Lower lobe of right lung (tissue), 2 donors: ENCODE measurements at places on chromosomes 2 and 18. TPM values are rescaled to one million over a fixed set of nuclear protein-coding genes. Genes with fewer than 3 reads are reported as not detected.

CNNM4 gene
- 15.7 TPM for total RNA-seq

IL1B gene
- total RNA-seq, result 17.5 TPM

GKN1 gene
- total RNA-seq, result not detected

ZNF385B gene
- total RNA-seq, result 63.2 TPM

IRS1 gene
- 11.3 TPM for total RNA-seq

CD207 gene
- total RNA-seq, result 3.0 TPM

LRP2 gene
- total RNA-seq, result 47.8 TPM

SALL3 gene
- total RNA-seq, result not detected

GALNT1 gene
- 57.2 TPM for total RNA-seq

GRCh38 chr2:73386894-73387636 lies 1.4 kb downstream of the ALMS1 start:
- DNase-seq, result no peak

- DNase-seq, result peak; percentile 53
Measured at GRCh38 chr2:222424729-222425671, 657 bp downstream of the SGPP2 start.

DNA sequence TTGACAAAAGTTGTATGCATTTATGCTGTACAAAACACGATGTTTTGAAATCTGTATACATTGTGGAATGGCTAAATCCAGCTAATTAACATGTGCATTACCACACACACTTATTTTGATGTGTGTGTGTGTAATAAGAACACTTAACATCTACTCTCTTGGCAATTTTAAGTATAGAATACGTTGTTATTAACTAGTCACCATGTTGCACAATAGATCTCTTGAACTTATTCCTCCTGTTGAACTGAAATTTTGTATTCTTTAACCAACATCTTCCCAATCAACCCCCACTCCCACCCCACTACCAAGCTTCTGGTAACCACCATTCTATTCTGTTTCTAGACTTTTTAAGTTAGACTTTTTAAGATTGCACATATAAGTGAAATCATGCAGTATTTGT lies 16.3 kb upstream of the SP3 start:
- DNase-seq, result no peak

DNA sequence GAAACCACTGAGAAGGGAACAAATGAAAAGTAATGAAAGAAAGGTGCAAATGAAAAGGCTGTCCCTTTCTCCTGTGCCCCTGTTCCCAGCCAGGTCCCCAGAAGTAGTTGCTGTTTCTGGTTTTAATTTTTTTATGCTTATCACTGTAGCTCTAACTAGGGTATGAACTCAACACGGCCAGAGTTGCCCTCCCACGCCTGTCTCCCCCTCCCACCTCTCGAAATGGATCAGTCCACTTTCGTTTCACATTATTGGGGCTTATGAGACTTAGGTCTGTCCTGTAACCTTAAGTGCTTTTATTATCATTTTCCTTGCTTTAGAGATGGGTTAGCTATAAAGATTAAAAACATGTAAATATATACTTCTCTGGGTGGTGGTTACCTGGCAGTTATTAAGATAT lies 8.6 kb downstream of the RBFA start:
- no peak for DNase-seq

DNA sequence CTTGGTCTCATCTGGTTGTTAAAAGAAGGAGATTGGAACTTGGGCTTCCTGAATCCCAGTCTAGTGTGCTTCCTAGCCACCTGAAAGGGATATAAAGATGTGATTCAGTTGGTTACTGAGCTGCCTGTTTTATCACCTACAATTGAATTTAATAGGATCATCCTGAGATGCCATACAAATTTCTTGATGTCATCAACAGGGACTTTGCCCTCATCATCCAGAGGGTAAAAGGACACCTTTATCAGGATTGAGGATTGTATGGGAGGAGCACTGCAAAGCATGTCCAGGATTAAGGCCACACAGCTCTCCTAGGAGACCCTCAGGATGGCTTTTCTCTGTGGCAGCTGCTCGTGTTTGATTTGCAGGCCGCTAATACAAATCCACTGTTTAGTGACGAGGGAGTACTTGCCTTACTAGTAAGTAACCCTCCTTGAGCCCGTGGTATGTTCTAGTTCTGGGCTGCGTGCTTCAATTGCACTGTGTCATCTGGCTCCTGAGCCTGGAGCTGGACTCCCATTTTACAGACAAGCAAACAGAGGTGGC lies 28.6 kb downstream of the SH3RF3 start:
- no peak for DNase-seq

GRCh38 chr2:43943809-43944452 lies 51.9 kb downstream of the LRPPRC start:
- no peak for DNase-seq

- DNase-seq, result peak; percentile 26
Measured at GRCh38 chr2:2706306-2706705, 375.2 kb upstream of the MYT1L start.

DNA sequence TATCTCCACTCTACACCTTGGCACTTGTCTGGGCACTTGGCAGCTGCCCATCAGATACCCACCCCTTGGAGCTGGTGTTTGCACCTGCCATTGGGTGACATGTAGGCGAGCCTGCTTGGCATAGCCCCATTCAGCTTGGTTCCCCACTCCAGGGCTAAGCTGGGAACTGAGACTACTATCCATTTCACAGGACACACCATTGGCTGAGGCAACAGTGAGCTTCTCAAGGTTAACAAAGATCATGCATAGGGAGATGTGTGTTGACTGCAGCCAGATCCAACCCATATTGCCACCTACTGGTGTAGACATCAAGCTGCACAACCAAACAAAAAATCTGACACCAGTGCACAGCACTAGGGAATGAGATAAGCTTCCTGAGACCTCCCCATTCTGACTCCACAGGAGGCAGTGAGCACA lies 1389.8 kb upstream of the TMEFF2 start:
- DNase-seq, result no peak

DNA sequence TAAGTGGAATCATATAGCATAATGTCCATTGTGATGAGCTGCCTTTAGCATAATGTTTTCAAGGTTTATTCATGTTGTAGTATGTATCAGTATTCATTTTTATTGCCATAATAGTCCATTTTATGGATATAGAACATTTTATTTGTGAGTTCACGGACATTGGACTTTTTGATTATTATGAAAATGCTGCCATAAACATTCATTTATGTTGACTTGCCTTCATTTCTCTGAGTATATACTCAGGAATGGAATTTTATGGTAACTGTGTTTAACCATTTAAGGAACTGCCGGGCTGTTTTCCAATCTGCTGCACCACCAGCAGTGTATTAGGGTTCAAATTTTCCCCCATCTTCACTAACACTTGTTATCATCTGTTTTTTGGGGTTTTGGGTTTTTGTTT lies 12.2 kb downstream of the CREB1 start:
- no peak for DNase-seq

GRCh38 chr2:76009484-76009883 lies 298.8 kb upstream of the GCFC2 start:
- no peak for DNase-seq

GRCh38 chr2:218217360-218218267 lies 625 bp downstream of the ARPC2 start:
- DNase-seq, result peak; percentile 88

GRCh38 chr18:62458346-62458745 lies 64.5 kb upstream of the ZCCHC2 start:
- no peak for DNase-seq

GRCh38 chr2:8953525-8953924 lies 50.0 kb downstream of the MBOAT2 start:
- no peak for DNase-seq

DNA sequence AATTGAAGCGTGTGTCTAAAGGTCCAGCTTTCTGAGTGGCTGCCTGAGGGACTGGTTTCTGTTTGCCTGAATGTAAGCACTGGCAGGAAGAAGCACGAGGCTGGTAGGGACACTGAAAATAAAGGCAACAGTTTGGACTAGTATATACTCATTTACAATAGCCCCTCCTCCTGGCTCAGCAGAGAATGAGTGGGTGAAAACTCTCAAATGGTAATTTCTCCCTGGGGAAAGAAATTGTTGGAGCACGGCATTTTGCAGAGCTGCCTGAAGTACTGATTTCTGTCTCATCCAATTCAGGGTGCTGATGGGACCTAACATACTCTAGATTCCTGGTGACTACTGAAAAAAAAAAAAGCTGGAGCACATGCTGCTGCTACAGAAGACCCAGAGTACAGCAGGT lies 17.3 kb upstream of the SPP2 start:
- no peak for DNase-seq

DNA sequence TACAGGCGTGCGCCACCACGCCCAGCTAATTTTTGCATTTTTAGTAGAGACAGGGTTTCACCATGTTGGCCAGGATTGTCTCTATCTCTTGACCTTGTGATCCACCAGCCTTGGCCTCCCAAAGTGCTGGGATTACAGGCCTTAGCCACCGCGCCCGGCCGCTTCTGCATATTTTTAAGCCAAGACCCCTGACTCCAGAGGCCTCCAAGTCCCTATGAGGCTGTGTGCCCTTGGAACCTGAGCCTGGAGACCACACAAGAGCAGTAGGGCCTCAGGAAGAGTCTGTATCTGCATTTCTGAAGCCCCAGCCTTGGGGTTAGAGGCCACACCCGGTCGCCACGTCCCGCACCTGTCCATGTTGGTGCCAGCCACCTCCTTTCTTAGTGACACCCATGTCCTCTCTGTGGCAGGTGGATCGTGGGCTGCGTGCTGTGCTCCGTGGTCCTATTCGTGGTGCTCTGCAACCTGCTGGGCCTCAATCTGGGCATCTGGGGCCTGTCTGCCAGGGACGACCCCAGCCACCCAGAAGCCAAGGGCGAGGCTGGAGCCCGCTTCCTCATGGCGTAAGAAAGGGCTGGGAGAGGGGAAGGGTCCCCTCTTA lies 5.3 kb downstream of the PROM2 start:
- peak; percentile 16 for DNase-seq

- DNase-seq, result no peak
Measured at GRCh38 chr2:232761301-232761907, 15.0 kb downstream of the KCNJ13 start.

DNA sequence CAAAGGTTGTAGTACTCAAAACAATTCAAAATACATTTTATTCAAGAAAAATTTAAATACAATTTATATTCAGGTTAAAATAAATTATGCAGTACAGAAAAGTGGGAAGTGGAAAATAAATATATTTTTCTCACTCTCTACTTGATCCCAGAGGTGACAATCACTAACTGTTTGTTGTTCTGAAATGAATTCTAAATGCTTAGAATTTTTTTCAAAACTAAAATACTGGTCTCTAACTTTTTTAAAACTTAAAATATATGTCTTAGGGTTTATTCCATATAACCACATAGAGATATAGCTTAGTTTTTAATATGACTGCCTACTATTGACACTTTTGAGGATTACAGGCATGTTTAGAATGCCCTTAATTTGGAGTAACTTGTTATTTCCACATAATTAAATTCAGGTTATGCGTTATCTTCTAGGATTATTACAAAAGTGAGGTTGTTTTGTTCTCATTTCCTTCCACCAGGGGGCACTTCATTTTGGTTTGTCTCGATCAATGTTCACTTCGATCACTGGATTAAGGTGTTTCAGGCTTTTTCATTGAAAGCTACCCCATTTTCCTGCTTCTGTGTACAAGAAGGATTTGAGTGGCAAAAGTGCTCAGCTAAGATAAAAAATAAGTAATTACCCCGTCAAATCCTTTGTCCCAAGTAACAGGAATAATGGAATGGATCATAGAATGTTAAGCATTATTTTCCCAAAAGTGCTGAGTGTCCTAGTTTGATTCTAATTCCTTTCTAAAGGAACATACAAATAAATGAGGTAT lies 27.1 kb upstream of the TFPI start:
- no peak for DNase-seq

DNA sequence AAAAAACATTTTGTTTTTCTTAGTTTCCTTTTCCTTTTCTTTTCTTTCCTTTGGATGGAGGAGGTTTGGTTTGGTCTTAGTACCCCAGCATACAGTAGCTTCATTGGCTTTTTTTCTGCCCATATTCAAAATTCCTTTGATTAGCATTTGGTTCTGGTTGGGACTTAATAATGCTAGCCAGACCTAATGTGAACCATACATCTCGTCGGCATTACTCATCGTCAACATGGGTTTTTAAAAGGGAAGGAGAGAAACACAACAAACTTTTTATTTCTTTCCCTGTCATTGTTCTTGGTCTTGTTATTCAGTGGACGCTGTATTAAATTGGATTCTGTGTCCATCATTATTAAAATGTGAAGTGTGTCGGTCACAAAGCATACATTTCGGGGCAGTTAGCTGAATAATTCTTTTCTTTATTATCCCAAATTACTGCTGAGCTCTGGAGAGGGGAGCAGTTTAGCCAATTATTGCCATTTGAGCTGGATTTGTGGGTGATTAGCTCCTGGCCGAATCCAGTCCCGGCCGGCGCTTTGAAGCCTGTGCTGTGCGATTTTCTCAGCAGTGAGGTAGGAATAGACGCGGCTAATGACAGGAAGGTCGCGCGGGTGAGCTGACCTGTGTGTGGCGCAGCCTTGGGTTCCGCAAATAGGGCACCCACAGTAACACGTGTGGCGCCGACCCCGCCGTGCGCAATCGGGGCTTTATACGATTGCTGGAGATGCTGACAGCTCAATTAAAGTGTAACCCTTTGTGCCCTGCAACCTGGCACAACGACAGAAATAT lies 303.3 kb downstream of the GBX2 start:
- DNase-seq, result no peak

DNA sequence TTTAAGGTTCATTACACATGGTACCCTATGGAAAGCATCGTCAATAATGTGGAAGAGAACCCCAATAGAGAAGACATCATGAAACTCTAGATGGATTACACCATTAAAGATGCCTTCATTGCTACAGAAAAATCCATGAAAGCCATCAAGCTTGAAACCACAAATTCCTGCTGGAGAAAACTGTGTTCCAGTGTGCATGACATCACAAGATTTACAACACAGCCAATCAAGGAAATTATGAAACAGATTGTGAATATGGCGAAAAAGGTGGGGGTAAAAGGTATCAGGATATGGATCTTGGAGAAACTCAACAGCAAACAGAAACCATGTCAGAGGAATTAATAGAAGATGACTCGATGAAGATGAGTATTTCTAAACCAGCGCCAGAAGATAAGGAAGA lies 200.0 kb downstream of the SLC4A10 start:
- DNase-seq, result no peak

- DNase-seq, result no peak
Measured at GRCh38 chr2:29749843-29750242, 171.5 kb downstream of the ALK start.

DNA sequence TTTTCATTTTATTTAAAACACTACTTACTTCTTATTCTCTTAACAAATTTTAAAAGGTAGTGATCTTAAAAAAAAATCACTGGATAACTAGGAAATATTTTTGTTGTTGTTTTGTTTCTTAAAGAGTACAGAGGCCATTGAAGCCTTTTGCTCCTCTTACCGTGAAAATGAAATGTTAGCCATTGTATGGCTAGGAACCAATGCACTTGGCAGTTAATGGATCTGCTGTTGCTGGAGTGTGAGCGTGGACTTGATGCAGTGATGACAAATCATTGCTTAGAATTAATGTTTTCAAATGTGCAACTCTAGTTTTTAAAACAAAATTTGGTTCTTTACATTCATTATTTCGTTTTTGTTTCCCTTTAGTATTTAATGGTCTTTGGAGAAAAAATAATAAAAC lies 162.3 kb downstream of the HAUS1 start:
- DNase-seq, result no peak

- no peak for DNase-seq
Measured at GRCh38 chr18:42929181-42929580, 186.3 kb downstream of the RIT2 start.

- DNase-seq, result no peak
Measured at GRCh38 chr2:217076657-217077232, 216.9 kb upstream of the TNP1 start.
